GM03348 (cell line): ENCODE measurements at places on chromosomes 6 and 20.

DNA sequence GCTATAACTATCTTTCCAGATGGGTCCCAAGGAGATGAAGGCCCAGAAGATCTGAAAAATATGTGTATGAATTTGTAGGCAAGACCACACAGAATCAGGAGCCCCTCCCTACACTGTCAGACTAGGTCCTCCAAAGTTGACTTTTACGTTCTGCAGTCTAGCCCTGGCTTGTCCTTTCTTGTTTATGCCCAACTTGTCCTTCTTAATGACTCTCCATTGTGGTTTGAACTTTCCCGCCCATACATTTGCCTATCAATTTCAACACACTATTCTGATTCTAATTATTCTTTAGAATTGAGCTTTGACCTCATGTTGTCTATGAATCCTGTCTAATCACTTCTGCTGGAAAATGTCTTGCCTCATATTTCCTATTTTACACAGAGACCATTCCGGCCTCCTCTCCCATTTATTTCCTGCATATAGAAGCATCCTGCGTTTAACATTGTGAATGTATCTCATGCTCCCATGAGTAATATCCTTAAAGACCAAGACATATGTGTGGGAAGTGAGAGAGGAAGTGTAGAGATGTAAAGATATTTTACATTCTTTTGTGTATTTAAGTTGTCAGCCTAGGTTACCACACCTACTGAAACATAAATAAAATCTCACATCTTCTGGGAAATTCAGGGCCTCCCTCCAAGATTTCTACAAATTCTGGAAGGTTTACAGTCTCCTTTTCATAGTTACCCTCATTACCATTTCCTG is 348.3 kb downstream of the BCKDHB start:
- no peak for DNase-seq

GRCh38 chr6:118685823-118686449 is 34.5 kb upstream of the CEP85L start:
- DNase-seq: no peak

- no peak for DNase-seq
These were observed 9.6 kb downstream of the IGF2R start for GRCh38 chr6:159978291-159979135.

DNA sequence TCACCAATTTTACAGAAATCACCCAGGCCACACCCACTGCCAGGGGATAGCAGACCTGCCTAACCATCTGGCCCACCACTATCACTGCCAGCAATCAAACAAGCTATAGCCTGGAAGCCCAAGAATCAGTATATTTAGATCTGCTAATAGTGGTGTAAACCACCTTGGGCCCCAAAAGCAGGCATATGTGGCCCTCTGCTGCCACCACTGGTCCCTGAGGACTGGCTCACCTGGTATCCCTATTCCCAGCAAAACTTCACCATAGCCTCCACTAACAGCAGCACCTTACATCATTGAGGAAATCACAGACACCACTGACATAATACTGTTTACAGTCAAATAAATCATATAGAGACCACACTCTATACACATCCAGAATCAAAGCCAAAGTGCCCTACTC is 880.4 kb upstream of the MAN1A1 start:
- no peak for DNase-seq

DNA sequence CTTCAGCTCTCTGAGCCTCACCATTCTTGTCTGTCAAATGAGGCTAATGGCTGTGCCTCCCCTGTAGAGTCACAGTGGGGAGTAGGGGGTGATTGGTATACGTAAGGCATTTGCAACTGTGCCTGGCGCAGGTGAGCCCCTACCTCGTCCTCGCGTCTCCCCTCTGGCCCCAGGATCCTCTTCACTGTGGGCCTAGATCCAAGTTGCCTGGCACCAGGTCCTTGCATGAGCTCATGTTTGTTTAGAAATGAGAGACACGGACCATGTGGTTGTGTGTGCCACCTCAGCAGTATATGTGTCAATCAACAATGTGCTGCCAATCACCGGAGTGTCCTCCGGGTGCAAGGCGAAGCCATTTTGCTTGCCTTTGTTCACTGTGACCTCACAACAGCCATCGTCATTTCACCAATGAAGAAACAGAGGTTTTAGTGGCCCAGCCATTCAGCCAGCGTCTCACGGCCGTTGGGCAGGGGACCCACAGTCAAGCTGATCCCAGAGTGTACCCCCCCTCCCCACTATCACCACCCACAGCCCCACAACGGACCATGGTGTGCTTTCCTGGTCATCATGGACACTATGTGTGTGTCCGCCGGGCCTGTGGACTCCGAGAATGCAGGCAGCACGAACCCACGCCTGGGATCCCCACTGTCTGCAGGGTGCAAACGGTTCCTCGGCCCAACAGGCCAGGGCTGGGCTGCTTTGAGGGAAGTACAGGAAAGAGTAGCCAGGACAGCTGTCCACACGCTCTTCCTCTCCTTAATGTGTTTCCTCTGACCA is 35.9 kb upstream of the STX16 start:
- no peak for DNase-seq

DNA sequence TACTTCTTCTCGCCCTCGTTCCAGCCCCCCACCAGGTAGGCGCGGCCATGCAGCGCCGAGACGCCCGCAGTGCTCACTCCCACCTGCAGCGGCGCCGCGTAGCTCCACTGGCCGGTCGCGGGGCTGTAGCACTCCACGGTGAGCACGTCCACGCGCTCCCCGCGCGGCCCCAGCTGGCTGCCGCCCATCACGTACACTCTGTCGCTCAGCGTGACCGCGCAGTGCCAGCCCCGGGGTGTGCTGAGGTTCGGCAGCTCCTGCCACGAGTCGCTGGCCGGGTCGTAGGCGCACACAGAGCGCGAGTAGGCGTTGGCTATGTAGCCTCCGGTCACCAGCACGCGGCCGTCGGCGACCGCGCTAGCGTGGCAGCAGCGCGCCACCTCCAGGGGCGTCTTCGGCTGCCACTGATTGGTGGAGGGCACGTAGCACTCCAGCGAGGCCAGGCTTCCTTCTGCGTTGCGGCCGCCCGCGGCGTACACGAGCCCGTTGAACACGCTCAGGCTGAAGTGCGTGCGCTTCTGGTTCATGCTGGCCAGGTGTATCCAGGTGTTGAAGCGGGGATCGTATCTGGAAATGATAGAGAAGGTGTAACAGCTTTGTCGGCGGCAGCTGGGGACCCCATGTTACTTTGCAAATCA is 13.7 kb downstream of the KLHL31 start:
- peak; percentile 69 for DNase-seq

DNA sequence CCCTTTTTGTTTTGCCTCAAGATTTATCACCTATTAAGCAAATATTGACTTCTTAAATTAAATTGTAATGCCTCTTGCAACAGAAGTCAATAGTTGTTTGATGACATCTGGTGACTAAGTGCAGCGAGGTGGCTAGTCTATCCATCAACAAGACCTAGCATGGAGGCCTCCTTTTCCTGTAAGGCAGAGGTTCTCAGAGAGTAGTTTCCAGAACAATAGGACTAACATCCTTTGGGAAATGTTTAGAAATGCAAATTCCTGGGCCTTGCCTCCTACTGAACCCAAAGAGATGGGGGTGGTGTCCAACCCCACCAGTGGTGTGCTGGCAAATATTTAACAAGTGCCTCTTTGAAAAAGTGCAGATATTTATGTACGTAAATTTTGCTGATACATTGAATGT is 143.7 kb downstream of the SCP2D1 start:
- no peak for DNase-seq

DNA sequence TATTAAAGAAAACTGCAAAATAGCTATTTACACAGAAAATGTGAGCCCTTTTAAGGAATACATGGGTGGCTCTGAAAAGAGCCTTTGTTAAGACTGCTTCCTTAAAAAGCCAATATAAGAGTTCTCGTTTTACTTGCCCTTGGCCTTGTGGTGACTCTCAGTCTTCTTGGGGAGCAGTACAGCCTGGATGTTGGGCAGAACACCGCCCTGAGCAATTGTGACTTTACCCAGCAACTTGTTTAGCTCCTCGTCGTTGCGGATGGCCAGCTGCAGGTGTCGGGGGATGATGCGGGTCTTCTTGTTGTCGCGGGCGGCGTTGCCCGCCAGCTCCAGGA is 111.5 kb downstream of the HFE start:
- no peak for DNase-seq

GRCh38 chr6:8434727-8435092 is 635 bp downstream of the SLC35B3 start:
- no peak for DNase-seq
